ENCODE measurements at places on chromosomes 16 and 17. TPM values are rescaled to one million over a fixed set of nuclear protein-coding genes. Genes with fewer than 3 reads are reported as not detected.

The KRT9 gene
- total RNA-seq, result not detected

The TBC1D3C gene
- 0.69 TPM for total RNA-seq

The PROCA1 gene
- total RNA-seq, result 2.4 TPM

The SSTR5 gene
- total RNA-seq, result 0.64 TPM

The PDK2 gene
- 22.3 TPM for total RNA-seq

The APOBR gene
- not detected for total RNA-seq

The DPEP2NB gene
- total RNA-seq, result not detected

The PPY gene
- total RNA-seq, result not detected

The MARCHF10 gene
- 0.11 TPM for total RNA-seq

The TBC1D3H gene
- total RNA-seq, result not detected

- no peak for DNase-seq
Measured at GRCh38 chr16:50093607-50094539, 28.1 kb downstream of the HEATR3 start.

- DNase-seq, result peak; percentile 72
Measured at GRCh38 chr17:42720996-42721583, 23.8 kb downstream of the EZH1 start.

GRCh38 chr17:60147553-60148223 lies 2.1 kb upstream of the CA4 start:
- DNase-seq, result no peak

DNA sequence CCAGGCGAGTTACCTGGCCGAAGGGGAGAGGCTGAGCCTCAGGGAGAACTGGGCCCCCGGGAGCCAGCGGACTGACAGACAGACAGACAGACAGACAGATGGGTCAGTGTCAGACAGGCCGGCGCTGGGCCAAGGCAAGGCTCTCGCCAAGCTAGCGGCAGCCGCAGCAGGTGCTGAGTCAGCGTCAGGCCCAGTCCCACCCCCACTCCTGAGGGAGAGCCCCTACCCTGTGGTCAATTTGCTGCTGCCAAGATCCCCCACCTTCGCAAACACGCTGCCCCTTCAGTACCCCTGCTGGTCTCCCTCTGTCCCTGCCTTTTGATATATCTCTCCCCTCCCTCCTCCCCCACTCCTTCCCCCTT lies 1.5 kb downstream of the FGF11 start:
- peak; percentile 62 for DNase-seq

DNA sequence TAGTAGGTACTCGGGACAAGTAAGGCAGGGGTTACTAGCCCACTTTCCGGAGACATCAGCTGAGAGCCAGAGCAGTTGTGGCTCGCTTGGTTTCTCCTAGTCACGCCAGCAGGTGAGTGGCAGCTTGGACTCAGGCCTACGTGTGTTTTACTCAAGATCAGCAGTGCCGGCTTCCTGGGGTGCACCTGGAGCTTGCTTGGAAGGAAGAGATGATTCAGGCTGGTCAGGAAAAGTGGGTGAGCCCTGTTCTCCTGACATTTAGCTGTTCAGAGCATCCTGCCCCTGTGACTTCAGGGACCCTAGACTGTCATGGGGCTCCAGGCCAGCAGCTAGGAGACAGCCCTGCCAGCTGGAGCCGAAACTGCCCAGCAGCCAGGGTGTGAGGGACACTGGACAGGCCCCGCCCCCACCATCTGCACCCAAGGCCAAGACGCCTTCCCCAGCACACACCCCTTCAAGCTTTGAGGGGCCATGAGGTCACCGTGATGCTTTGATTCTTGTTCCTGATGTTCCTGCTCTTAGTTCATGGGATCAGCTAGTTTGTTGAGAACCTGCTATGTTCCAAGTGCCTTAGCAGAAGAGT lies 238.0 kb upstream of the CIBAR2 start:
- no peak for DNase-seq

DNA sequence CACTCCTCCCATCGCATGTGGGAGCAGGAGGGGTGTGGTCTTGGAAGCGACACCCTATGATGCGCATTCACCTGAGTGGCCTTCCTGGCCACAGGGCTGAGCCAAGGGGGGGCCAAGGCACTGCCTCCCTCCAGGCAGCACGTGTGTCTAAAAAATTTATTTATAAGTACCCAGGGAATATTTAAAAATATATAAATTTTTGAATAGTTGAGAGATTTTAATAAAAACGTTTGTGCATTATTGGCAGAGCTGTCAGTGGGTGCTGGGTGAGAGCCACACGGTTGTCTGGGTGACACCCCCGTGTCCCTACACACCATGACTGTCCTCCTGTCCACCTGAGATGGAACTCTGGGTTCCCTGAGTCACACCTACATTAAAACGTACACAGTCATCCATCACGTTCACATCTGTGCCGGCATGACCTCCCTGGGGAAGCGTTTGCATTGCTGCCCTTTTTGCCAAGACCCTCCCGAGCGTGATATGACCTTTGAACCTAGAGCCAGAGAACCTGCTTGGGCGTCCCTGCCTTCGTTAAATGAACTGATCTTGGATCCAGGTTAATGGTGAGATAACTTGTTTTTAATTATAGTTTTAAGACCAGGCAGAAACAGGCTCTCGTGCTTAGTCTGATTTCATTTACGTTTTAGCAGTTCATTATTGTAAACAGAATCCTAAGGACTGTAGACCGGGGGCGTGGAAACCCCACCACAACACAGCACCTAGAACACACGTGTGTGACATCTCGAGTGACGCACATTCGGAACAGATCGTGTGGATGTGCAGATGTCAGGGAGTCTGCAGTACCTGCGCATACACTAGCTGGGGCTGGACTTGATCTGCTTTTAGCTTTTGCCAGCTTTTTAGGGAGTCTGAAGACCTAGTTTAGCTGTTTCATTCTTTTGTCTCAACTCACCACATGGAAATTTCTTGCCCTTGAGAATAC lies 192.8 kb upstream of the CHMP6 start:
- DNase-seq, result no peak

DNA sequence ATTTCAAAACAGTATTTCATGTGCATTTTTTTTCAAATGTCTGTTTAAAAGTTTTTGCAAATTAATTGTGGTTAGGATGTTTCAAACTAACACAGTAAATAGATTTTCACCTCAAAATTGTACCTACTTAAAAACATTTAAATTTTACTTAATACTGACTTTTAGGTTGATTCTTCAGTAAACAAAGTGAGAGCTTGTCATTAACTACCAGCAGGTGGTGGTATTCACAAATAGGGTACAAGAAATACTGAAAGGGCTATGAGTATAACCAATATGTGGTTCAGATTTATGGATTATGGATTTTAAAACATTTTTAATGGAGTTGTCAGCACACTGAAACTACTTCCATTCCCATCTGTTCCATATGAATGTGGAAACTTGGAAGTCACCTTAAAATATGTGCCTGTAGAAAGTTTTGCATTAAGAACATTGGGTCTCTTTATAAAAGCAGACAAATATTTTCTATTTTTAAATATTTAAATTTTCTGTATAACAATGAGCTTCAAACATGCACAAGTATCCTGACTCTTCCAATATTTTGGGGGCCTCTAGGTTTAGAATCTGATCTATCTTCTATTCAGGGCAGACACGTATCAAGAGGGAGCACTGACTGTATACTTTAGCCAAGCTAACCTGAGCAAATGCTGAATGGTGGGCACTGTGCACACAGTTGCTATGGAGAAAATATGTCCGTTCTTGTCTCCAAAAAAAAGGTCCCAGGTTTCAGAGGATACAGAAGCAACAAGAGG lies 155.6 kb downstream of the SNX11 start:
- DNase-seq, result peak; percentile 37

DNA sequence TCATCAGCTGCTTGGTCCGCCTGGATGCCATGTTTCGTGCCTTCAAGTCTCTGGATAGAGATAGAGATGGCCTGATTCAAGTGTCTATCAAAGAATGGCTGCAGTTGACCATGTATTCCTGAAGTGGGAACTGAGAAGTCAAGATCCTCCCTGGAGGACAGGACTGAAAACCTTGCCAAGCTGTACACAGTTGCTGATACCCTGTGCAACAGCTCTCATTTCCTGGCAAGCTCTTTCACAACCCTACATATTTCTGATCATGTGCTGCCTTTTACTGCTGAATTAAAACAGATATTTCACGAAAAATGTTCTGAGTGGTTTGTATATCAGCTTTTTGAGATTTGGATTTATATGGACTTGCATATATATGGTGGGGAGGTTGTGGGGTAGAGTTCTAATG lies 898 bp downstream of the CAPNS2 start:
- peak; percentile 54 for DNase-seq

DNA sequence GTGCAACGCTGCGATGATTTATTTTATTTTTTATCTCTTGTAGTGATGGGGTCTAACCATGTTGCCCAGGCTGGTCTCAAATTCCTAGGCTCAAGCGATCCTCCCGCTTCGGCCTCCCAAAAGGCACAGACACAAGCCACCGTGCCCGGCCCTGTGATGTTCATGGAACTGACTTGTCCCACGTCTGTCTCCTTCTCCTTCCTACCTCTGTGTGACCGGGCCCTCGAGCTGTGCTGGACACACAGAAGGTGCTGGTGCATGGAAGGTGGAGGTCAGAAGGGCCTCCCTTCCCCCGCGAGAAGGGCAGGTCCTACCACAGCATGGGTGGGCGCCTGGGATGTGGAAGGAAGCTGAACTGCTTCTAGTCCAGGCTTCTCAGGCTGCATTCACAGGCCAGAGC lies 88.0 kb downstream of the SEC14L1 start:
- no peak for DNase-seq

DNA sequence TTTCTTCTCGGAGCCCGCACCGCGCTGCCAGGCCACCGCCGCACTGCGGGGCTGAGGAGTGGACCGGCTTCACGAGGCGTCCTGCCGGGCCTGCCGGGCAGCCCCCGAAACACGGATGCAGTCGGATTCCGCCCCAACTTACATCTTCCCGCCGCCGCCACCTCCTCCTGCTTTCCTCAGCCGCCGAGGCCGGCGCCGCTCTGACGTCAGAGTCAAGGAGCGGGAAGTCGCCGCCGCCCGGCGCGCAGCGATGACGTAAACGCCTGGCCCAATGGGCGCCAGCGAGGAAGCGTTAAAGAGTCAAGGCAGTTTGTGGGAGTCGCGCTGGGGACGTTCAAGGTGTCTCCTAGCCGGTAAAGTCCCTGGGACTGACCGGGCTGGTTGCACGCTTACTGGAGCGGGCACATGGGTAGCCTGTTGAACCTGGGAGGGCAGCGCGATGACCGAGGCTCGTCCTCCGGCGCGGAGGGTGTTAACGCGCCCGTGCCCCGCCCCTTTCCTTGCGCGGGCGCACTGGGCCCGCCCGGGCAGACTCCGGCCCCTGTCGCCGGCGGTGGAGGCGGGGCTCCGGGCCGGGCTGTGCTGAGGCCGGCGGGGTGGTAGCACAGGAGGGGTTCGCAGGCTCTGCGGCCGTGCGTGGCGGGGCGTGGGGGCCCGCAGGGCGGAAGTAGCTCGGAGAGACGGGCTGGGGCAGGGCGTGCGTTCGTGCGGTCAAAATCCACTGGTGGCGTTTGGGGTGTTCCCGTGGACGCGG lies at the start of gene RNPS1:
Gene RNPS1 (minus strand): TSS at position 214 of the 754 bp plus-strand sequence. CDS start 3,483 bp downstream, outside the sequence.
- DNase-seq, result peak; percentile 93

- peak; percentile 70 for DNase-seq
Measured at GRCh38 chr17:881778-882177, 97.8 kb downstream of the NXN start.

GRCh38 chr17:4023220-4023619 lies 59.0 kb upstream of the ATP2A3 start:
- no peak for DNase-seq

DNA sequence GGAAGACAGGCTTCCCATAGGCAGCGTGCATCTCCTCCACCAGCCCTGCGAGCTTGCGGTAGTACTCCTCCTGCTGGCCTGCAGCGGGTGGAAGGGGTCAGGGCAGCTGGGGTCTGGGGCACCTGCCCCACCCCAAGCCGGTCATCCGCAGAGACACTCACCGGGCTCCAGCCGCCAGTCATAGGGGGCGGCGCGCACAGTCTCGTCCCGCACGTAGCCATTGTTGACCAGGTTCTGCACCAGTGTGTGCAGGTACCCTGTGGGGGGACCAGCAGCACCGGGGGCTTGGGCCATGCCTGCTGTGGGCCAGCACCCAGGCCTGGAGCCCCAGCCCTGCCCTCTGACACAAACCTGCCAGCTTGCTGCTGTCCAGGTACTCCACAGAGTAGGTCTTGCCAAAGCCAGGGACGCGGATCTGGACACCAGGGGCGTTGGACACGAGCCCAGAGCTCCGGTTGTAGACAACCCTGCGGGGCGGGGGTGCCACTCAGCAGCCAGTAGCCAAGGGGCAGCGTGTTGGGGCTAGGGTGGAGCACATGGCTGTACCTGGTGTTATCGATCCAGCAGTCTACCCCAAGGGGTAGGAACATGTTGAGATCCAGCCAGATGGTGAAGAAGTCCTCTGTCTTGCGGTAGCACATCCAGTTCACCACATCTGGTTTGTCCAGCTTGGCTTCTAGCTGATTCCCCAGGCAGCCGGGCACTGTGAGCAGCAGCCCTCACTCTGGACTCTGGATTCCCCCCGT lies 1.2 kb downstream of the LCAT start:
- DNase-seq, result no peak

DNA sequence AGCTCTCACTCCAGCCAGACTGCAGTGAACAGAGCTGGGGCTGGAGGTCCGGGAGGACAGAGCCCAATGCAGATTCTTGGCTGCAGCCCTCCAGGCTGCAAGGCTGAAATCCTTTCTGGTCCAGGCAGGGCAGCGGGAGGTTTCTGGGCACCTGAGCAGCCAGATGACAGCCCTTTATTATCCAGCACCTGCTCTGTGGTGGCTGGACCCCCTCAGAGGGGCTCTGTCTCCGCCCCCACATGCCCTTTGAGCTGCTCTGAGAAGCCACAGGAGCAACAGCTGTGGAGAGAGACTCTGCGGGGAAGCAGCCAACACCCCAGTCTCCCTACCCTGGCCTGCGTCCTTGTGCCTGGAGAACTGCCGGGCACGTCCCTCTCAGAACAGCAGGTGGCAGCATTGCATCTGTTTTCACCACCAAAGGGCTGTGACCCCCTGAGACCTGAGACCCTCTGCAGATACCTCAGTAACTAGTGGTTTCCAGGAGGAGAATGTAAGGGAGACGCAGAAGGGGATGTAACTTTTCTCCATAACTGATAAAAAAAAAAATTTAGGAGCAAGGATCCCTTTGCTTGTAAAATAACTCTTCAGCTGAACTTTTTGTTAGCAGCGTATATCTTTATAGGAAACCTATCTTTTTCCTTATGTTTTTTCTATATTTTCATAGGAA lies 3.7 kb upstream of the CNP start:
- peak; percentile 83 for DNase-seq

- DNase-seq, result no peak
Measured at GRCh38 chr17:17778308-17779014, 58.3 kb downstream of the SREBF1 start.

Measured in LHCN-M2 (cell line).